ENCODE measurements at places on chromosomes 12 and 14. TPM values are rescaled to one million over a fixed set of nuclear protein-coding genes. Genes with fewer than 3 reads are reported as not detected.

MYH6 gene
- 0.05 TPM for total RNA-seq

POTEM gene
- total RNA-seq, result not detected

RIMBP2 gene
- 0.27 TPM for total RNA-seq

PIWIL1 gene
- not detected for total RNA-seq

ATL1 gene
- total RNA-seq, result 0.58 TPM

SNX6 gene
- 86.9 TPM for total RNA-seq

CCDC85C gene
- 10.7 TPM for total RNA-seq

LMNTD1 gene
- total RNA-seq, result not detected

PDE3A gene
- not detected for total RNA-seq

RFLNA gene
- not detected for total RNA-seq

TEX52 gene
- 0.19 TPM for total RNA-seq

- no peak overlapping the region for H3K4me3 ChIP-seq
- H3K27ac ChIP-seq, result no peak overlapping the region
- DNase-seq, result no peak
- peaks cover 2% of the 10 kb centered on the region for H3K4me1 ChIP-seq
Observed at GRCh38 chr12:6840330-6840729, 395 bp upstream of the GNB3 start.

- DNase-seq, result peak; percentile 47
- no peaks in the 10 kb centered on the region for H3K4me1 ChIP-seq
- H3K27ac ChIP-seq, result no peak overlapping the region
- H3K4me3 ChIP-seq, result no peak overlapping the region
- H3K36me3 ChIP-seq, result no peaks in the 10 kb centered on the region
Observed at GRCh38 chr12:102879144-102879763, 37.8 kb downstream of the PAH start.

DNA sequence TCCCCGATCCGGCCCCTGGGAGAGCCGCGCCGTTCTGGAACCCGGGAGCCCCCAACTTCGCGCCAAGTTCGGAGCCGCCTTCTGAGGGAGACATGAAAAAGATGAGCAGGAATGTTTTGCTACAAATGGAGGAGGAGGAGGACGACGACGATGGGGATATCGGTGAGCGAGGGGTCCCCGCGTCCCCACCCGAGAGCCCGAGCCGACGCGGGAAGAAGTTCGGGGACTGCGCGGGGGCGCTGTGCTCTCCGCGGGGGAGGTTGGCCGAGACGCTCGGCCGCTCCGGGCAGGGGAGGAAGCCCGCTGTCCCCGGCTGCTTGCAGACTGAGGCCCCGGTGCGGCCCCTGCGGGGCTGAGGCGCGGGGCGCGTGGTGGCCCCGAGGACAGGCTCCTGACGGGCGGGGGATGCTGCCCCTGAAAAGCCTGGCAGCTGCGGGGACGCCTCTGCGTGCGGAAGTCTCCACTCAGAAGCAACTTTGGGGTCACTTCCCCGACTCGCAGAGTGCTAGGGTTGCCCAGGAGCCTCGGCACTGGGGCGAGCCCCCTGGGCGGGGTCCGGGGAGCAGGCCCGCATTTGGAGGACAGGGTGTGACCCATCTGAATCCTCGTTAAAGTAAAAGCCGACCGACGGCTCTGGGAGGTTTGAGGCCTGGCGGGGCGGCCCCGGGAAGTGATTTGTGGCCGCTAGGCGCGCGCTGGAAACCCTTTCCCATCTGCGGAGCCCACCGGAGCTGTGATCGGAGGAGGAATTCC lies 511 bp downstream of the ANO6 start:
- H3K36me3 ChIP-seq, result peaks cover 1% of the 10 kb centered on the region
- peak; percentile 57 for DNase-seq
- H3K4me3 ChIP-seq, result peak overlapping the region; percentile 90
- peaks cover 53% of the 10 kb centered on the region for H3K4me1 ChIP-seq
- no peaks in the 10 kb centered on the region for H3K27me3 ChIP-seq
- H3K27ac ChIP-seq, result peak overlapping the region; percentile 94

GRCh38 chr12:124675881-124676713 lies 108.7 kb upstream of the NCOR2 start:
- no peak for DNase-seq
- no peaks in the 10 kb centered on the region for H3K36me3 ChIP-seq
- H3K4me3 ChIP-seq, result no peak overlapping the region
- H3K27ac ChIP-seq, result no peak overlapping the region

GRCh38 chr12:57175428-57176138 lies 28.2 kb upstream of the LRP1-AS start:
- no peaks in the 10 kb centered on the region for H3K36me3 ChIP-seq
- peak; percentile 72 for DNase-seq
- H3K4me3 ChIP-seq, result no peak overlapping the region
- H3K27ac ChIP-seq, result no peak overlapping the region

DNA sequence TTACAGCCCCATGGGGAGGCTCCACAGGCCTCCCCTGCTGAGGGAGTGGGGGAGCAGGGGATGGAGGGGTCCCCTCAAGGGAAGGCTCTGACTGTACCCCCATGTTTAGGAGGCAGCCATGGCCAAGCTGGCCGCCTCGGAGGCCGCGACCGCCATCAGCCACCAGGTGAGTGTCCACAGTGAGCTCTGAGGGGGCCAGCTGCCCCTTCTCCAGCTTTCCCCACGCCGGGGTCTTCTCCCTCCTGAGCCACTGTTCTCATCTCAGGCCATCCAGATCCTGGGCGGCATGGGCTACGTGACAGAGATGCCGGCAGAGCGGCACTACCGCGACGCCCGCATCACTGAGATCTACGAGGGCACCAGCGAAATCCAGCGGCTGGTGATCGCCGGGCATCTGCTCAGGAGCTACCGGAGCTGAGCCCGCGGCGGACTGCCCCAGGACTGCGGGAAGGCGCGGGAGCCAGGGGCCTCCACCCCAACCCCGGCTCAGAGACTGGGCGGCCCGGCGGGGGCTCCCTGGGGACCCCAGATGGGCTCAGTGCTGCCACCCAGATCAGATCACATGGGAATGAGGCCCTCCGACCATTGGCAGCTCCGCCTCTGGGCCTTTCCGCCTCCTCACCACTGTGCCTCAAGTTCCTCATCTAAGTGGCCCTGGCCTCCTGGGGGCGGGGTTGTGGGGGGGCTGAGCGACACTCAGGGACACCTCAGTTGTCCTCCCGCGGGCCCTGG lies 13.6 kb downstream of the ACADS start:
- no peak overlapping the region for H3K4me3 ChIP-seq
- H3K27me3 ChIP-seq, result no peaks in the 10 kb centered on the region
- H3K36me3 ChIP-seq, result peaks cover 2% of the 10 kb centered on the region
- no peak overlapping the region for H3K27ac ChIP-seq
- no peak for DNase-seq

DNA sequence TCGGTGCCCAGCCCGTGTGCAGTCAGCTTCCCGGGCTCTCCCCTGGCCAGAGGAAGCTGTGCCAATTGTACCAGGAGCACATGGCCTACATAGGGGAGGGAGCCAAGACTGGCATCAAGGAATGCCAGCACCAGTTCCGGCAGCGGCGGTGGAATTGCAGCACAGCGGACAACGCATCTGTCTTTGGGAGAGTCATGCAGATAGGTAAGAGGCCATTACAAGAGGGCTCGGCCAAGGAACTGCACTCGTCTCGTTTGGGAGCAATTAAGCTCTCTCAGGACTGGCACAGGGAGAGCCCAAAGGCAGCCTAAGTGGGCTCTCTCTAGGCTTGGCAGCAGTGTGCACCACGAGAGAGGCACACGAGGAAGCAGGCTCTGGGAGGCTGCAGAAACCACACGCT lies 3.7 kb downstream of the WNT5B start:
- H3K36me3 ChIP-seq, result no peaks in the 10 kb centered on the region
- no peak overlapping the region for H3K4me3 ChIP-seq
- no peak overlapping the region for H3K27ac ChIP-seq
- peaks cover 13% of the 10 kb centered on the region for H3K4me1 ChIP-seq

- H3K4me3 ChIP-seq, result no peak overlapping the region
- no peaks in the 10 kb centered on the region for H3K4me1 ChIP-seq
- no peaks in the 10 kb centered on the region for H3K36me3 ChIP-seq
- H3K27me3 ChIP-seq, result no peaks in the 10 kb centered on the region
Observed at GRCh38 chr12:99137124-99137855, 492.2 kb downstream of the APAF1 start.

DNA sequence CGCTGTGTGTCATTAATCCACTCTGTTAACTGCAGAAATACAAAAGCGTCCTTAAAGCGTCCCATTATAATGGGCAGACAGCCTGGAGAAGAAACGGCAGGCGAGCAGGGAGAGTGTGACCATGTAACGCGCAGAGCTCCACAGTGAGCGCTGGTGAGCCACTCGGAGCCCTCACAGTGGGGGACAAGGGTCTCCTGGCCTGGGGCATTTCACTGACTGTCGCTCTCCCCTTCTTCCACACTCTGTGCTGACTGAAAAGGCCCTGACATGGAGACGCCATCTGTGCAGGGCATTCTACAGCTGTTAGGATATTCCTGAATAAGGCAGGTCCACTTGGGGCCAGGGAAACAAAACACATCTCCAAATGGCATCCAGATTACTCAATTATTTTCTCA lies 24.2 kb downstream of the CCDC92 start:
- H3K27ac ChIP-seq, result no peak overlapping the region
- H3K4me1 ChIP-seq, result no peaks in the 10 kb centered on the region

- no peak overlapping the region for H3K4me3 ChIP-seq
- H3K27ac ChIP-seq, result no peak overlapping the region
- H3K36me3 ChIP-seq, result peaks cover 32% of the 10 kb centered on the region
- no peaks in the 10 kb centered on the region for H3K4me1 ChIP-seq
Observed at GRCh38 chr14:72957213-72957612, 30.9 kb downstream of the DCAF4 start.

- H3K27me3 ChIP-seq, result no peaks in the 10 kb centered on the region
- no peaks in the 10 kb centered on the region for H3K4me1 ChIP-seq
- DNase-seq, result no peak
- no peak overlapping the region for H3K4me3 ChIP-seq
Observed at GRCh38 chr12:64180951-64181350, 41.1 kb downstream of the KICS2 start.

DNA sequence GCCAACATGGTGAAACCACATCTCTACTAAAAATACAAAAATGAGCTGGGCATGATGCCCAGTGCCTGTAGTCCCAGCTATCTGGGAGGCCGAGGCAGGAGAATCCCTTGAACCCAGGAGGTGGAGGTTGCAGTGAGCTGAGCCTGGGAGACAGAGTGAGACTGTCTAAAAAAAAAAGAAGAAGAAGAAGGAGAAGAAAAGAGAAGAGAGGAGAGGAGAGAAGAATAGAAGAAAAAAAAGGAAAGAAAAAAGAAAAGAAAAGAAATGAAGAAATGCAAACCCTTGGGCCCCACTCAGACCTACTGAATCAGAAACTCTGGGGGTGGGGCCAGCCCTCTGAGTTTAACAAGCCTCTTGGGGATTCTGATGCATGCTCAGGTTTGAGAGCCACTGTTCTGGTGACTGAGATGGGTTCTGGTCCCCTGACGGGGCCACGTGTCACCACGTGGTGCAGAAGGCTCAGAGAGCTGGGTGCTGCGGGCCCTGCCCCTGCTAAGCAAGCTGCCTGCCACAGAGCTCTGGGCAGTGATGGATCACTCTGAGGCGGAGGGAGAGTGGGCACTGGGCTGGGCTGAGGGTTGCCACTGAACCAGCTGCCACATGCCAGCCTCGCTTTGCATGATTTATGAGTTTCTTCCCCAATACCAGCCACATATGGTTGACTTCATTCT lies 37.5 kb downstream of the ERH start:
- peaks cover 25% of the 10 kb centered on the region for H3K4me1 ChIP-seq
- peaks cover 1% of the 10 kb centered on the region for H3K27me3 ChIP-seq
- no peak overlapping the region for H3K27ac ChIP-seq
- DNase-seq, result peak; percentile 50
- no peaks in the 10 kb centered on the region for H3K36me3 ChIP-seq
- H3K4me3 ChIP-seq, result no peak overlapping the region

DNA sequence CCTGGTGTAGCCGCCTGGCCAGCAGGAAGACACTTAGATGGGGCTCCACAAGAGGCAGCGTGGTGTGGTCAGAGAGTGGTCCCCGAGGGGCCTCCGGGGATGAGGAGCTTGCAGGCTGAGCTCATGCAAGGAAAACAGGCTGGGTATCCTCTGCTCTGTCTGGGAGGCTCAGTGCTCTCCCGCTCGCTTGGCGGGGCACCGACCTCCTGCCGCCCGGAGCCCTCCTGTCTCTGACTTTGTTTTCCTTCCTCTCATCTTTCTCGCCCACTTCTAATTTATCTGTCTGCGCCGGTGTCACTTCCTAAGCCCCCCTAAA lies 31.3 kb upstream of the DLK1 start:
- DNase-seq, result no peak
- H3K27ac ChIP-seq, result no peak overlapping the region
- H3K27me3 ChIP-seq, result peaks cover 5% of the 10 kb centered on the region
- no peaks in the 10 kb centered on the region for H3K4me1 ChIP-seq

DNA sequence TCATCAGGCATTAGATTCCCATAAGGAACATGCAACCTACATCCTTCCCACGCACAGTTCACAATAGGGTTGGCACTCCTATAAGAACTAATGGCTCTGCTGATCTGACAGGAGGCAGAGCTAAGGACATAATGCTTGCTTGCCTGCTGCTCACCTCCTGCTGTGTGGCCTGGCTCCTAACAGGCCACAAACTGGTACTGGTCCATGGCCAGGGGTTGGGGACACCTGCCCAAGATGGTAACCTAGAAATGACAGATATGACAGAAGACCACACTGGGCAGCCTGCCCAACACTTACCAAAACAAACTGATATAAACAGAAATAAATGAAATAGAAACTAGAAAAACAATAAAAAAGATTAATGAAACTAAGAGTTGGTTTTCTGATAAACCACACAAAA lies 325.6 kb downstream of the SEC23A start:
- no peaks in the 10 kb centered on the region for H3K36me3 ChIP-seq
- H3K27me3 ChIP-seq, result no peaks in the 10 kb centered on the region
- no peak overlapping the region for H3K27ac ChIP-seq
- no peaks in the 10 kb centered on the region for H3K4me1 ChIP-seq
